ENCODE measurements at places on chromosomes 5 and 9.
A peak's percentile ranks its signal among the peaks of the same experiment; 100 is the strongest.

- no peak for DNase-seq
Observed at GRCh38 chr5:160573318-160573717, 151.7 kb downstream of the PTTG1 start.

GRCh38 chr5:58156973-58157701 is 302.7 kb downstream of the PLK2 start:
- DNase-seq: no peak

DNA sequence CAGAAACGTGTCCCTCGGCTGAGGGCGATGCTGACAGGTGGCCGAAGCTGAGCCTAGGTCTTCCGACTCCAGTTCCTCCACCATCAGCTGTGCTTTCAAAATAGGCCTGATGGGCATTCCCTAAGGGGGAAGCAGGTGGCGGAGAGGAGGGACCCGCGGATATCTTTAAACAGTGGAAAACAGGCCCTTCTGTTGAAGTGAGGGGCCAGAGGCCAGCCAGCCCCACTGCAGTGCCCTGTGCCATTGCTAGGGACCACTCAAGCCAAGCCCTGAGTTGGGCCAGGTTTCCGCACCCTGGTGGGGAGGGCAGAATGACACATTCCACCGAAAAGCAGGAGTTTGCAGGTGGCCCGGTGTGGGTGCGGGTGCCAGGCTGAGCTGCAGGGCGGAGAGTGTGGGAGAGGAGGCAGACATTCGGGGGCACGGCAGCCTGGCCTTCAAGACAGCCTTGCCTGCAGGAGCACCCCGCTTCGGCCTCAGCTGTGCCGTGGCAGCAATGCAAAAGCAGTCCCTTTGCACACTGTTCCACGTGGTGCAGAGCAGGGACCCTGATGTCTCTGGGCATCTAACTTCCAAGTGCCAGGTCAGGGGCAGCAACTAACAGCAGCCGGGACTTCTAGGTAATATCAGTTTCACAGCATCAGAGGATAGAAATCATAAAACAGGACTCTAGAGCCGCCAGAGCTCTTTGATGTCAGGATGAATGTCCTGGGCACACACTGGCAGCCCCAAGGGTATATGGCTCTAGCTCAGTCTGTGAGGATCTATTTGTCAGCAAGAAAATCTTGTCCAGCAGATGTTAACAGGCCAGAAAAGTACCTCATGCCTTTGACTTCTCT is 17.2 kb downstream of the HNRNPH1 start:
- DNase-seq: no peak

DNA sequence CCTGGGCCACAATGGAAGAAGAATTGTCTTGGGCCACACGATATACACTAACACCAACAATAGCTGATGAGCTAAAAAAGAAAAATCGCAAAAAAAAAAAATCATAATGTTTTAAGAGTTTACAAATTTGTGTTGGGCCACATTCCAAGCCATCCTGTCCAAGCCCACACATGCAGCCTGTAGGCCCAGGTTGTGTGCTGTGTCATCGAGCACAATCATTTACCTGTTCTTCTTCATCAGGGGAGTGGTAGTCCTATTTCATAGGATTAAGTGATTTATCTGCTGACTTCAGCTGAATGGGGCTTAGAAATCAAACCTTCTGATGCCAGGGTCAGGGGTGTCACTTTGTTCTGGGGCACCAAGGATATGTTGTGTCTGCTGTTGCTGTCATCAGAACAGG is 44.6 kb upstream of the ELL2 start:
- DNase-seq: no peak

- DNase-seq: no peak
Observed at GRCh38 chr9:95766906-95767305, 108.6 kb upstream of the ERCC6L2 start.

- DNase-seq: no peak
Observed at GRCh38 chr9:108850293-108850897, 5.4 kb downstream of the ACTL7B start.

DNA sequence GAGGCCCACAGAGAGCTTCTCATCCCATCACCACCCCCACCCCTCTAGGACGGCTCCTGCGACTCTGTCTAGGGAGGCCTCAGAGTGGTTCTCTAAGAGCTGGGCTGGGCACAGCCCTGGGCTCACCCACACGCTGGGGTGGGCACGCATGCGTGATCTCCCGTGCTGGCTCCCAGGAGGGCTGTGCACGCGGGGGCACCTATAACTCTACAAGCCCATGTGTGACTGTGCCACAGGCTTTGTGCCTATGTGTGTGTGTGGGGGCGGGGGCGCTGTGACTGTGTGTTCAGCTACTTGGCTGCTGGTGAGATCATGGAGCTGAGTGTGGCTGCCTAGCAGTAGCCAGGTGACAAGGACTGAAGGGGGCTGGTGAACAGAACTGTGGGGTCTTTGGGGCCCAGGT is 32.2 kb downstream of the NDUFA8 start:
- DNase-seq: peak; percentile 35

- DNase-seq: peak; percentile 55
Observed at GRCh38 chr5:113378959-113379541, 55.7 kb downstream of the TSSK1B start.

GRCh38 chr5:101370181-101370580 is 467.1 kb upstream of the ST8SIA4 start:
- no peak for DNase-seq

DNA sequence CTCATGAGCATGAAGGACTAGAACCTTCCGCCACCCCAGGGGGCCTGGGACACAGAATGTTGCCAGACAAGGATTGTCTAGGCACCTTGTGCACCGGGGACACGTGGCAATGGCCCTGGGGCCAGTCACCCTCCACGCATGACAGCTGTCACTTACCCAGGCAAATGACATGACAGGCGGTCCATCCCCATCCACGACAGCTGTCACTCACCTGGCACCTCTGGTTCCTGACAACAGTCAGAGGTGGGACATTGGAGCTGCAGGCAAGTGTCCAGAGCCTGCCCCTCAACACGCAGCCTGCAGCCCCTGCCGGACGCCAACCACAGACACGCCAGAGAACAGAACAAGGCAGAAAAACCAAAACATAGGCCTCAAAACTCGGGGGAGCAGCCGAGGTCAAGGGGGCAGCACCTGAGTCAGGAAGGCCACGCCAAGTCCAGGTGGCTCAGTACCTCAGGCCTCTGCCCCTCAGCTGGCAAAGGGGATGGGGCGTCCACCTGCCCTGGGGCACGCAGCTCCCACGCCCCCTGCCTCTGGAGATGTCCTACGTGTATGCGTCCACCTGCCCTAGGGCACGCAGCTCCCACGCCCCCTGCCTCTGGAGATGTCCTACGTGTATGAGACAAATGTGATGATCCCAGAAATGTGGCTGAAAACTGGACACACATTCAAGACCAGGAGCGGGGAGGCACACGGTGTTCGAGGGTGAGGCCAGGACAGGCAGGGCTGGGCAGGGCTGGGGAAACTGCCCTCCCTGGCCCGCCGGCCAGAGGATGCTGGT is 14.5 kb downstream of the VAV2 start:
- no peak for DNase-seq

DNA sequence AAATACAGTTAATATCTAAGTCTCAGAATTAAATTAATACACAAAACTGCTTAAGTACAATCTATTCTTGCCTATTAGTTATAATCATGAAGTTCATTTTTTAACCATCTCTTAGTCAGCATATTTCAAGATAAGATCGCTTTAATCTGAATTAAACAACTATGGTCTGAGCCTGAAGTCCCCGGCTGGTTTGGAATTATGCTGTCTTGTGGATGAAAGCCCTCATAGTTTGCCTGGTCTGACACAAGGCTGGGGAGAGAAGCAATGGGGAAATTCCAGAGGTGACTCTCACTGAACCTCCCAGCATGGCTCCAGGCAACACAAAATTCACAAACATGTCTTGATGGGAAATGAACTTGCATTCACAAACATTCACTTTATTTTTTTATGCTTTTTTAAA is 28.0 kb upstream of the GRAMD2B start:
- DNase-seq: no peak

DNA sequence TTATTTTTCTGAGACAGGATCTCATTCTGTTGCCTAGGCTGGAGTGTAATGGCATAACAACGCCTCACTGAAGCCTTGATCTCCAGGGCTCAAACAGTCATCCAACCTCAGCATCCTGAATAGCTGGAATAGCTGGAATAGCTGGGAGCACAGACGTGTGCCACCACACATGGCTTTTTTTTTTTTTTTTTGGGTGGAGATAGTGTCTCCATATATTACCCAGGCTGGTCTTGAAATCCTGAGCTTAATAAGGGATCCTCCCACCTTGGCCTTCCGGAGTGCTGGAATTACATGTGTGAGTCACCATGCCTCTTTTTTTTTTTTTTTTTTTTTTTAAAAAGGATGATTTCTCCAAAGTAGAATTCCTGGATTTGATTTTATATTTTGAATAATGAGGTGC is 60.7 kb downstream of the NSD1 start:
- DNase-seq: no peak

- DNase-seq: no peak
Observed at GRCh38 chr5:141150224-141150992, 551 bp downstream of the PCDHB6 start.

DNA sequence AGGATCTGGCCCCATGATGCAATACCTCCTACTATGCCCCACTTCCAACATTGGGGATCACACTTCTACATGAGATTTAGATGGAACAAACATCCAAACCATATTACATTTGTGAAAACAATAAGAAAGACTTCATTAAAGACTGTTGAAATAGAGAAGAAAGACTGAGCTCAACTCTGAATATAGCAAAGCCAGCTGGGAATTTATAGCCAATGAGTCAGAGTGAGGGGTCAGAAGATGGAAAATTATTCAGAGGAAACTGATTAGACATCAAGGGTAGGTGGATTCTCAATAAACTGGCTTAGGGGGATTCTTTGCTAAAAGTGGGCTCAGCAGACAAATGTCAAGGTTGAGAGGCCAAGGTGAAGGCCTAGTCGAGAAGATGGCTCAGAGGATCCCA is 25.6 kb downstream of the BTF3 start:
- DNase-seq: no peak

GRCh38 chr5:171595801-171596231 is 176.4 kb downstream of the FGF18 start:
- DNase-seq: no peak

GRCh38 chr5:126383246-126383645 is 40.0 kb upstream of the GRAMD2B start:
- no peak for DNase-seq

- no peak for DNase-seq
Observed at GRCh38 chr5:176514244-176514950, 22.8 kb downstream of the RNF44 start.

DNA sequence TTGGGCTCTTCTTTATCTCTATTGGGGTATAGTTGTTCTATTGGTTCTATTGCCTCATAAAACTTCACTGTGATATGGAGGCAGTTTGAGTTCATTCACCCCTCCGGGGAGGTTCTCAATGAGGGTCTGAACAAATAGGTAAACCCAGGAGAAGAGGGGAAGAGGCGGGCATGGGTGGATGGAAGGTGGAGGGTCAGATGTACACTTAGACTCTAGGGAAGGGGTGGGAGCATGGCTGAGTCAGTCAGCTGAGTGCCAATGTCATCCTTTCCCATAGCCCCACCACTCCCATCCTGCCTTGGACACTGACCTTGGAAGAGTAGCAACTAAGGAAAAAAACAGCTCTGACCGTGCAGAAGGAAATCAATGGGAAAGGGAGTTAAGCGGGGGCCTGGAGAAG is 9.9 kb upstream of the FABP6 start:
- DNase-seq: no peak

DNA sequence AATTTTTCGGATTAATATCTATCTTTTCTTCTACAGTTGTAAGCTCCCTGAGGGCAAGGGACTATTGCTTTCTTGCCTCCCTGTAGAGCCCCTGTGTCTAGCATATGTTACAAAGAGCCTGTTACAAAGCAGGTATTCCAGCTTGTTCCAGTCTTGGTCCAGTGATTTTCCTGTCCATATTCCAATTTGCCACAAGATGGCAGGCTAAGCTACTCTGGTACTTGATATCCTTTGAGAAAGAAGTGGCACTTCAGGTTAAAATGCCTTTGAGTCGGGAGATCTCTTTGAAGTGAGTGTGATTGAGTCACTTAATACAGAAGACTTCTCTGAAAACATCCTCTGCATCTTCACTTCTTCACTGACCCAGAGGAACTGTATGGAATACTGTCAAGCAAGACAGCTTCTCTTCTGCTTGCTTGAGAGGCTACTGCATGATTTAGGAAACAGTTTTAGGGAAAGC is 24.5 kb downstream of the CAVIN4 start:
- DNase-seq: peak; percentile 77

DNA sequence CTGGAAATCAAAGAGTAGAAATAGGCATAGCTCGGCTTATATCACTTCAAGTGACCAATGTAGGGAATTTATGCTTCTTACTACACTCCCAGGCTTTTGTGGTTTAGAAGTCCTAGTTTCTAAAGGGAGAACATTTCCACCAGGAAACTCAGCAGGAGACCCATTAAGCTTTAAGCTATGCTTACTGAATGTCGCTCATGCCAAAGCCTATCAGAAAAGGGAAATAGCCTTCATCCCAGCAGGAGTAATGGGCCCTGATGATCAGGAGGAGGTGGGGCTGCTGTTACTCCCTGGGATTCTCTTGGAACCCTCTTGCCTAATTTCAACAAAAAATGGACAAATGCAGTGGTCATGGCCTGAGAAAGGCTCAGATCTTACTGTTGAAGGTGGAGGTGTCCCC is 54.5 kb upstream of the SEMA6A start:
- DNase-seq: no peak

- no peak for DNase-seq
Observed at GRCh38 chr5:72489536-72489935, 17.7 kb downstream of the ZNF366 start.

- no peak for DNase-seq
Observed at GRCh38 chr9:134186471-134187109, 22.2 kb upstream of the RNU6ATAC start.

- no peak for DNase-seq
Observed at GRCh38 chr9:82302968-82303655, 314.5 kb downstream of the SPATA31D1 start.

DNA sequence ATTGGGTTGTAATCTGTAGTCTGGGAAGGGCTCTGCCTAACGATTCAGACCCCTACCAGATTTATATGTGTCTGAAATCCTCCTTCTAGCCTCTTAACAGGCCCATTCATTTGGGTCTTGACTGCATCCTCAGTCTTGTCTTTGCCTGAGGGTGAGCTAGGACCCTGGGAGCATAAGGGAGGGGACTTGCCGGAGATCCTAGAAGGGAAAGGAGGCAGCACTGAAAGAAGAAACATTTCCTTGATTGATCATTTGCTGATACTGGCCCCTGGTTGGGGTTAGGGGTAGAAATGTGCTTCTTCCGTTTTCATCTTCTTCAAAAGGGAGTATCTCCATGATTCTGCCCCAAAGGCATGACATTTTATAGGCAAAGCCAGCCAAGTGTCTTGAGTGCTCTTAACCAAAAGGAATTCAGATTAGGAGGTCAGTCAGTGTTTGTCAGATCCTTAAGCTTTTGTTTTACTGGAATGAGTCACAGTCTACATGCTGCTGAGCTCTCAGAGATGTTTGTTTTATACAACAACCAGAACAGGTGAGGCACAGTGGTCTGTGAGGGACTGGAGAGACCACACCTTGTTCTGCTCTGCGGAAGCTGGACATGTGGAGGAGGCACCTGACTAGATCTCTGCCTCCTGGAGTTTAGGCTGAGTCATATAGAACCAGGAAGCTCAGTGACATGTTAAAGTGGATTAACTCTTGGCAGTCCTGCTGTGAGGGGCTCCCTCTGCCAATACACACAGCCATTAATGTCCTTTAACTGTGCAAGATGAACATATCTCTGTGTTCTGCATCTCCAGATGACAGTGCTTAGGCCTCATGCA is 37.7 kb downstream of the PCDHAC2 start:
- DNase-seq: no peak

GRCh38 chr5:179113945-179114641 is 53.9 kb downstream of the ZNF354C start:
- DNase-seq: no peak

GRCh38 chr5:157570531-157571200 is 4.9 kb downstream of the ADAM19 start:
- no peak for DNase-seq

Data from hematopoietic multipotent progenitor cell treated with erythropoietin and hydrocortisone succinate and interleukin-3 and kit ligand, for 8 days (in vitro differentiated cells).